ENCODE measurements at places on chromosomes 4 and X.

GRCh38 chr4:185128272-185129119, 14.6 kb upstream of the SLC25A4 start:
- DNase-seq = peak; percentile 38

GRCh38 chr4:53314252-53314651, 51.6 kb downstream of the SCFD2 start:
- DNase-seq = no peak

- DNase-seq = no peak
Observed at GRCh38 chr4:37970702-37971101, 10.5 kb downstream of the PTTG2 start.

DNA sequence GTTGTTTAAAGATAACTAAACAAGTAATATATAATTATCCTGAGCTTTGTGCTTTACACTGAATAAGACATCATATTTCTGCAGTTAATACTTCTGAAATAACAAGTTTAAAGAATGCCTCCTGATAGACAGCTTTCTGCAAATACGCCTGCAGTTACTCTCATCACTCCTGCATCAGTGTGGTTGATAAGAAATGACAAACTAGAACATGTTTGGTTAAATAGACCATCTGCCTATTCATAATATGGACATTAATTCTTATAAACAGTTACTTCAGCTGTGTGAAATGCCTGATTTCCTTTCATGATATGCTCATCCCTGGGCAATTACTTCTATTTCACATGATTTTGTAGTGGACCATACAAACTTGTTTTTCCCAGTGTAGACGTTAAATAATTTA, 7.0 kb upstream of the TENM3 start:
- DNase-seq = no peak

GRCh38 chrX:53263597-53264094, 17.7 kb downstream of the IQSEC2 start:
- DNase-seq = no peak

DNA sequence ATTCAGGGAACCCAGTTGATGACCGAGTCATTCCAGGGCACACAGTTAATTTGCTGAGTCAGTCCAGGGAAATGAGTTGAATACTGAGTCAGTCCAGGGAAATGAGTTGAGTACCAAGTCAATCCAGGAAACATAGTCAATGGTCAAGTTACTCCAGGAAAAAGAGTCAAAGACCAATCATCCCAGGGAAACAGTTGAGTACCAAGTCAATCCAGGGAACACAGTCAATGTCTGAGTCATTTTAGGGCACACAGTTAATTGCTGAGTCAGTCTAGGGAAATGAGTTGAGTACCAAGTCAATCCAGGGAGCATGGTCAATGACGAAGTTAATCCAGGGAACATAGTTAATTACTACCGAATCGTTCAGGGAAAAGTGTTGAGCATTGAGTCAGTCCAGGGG, 754.4 kb downstream of the NLGN4X start:
- no peak for DNase-seq

- peak; percentile 72 for DNase-seq
Observed at GRCh38 chr4:130563185-130563888, 1467.4 kb downstream of the C4orf33 start.

- no peak for DNase-seq
Observed at GRCh38 chr4:115944146-115944905, 830.9 kb upstream of the NDST4 start.

DNA sequence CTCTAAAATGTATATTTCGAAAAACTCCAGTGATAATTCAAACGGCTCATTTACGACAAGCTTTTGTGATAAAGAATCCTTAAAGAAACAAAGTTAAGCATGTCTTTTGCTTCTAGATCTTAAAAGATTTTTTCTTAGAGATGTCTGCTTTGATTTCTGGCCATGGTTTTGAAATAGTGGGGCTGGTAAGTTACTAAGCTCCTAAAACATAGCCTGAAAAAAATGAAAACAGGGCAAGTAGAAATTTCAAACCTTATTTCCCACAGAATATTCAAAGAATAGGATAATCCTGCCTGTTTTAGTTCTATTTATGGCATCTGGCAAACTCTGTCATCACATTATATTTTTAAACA, 318.3 kb downstream of the ARHGAP24 start:
- no peak for DNase-seq

- DNase-seq = peak; percentile 66
Observed at GRCh38 chr4:140870427-140870826, 114.2 kb upstream of the TBC1D9 start.

DNA sequence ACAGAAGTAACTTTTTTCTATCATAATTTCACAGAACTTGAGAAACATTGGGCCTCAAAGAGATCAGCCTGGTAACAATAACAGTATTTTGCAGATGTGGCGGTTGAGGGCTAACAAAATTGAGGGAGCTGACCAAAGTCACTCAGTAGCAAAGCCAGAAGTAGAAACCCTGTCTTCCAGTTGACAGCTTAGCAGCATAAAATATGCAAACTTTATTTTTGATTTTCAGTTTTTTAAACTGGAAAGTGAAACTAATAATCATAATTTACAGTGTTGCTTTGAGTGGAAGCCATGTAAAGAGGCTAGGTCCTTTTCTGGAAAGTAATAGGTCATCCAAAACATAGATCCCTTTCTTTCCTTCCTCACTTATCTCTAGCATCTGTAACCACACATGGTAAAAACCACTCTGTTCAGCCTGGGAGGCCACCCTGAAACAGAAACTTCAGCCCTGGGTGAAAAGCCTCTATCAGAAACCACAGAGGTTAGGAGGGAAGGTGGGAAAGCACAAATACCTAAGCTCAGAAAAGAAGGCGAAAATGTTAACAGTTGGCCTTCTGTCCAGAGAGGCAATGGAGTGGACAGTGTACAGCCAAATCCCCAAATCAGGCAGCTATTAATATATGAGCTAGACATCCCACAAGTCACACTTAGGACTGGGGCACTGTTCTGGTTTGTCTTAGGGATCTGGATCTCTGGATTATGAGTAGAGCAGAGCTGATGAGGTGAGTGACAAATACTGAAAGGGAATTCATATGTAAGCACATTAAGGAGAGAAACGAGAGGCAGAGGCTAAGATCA, 61.1 kb upstream of the ARSJ start:
- DNase-seq = no peak

- no peak for DNase-seq
Observed at GRCh38 chr4:125115941-125116340, 198.8 kb upstream of the FAT4 start.

DNA sequence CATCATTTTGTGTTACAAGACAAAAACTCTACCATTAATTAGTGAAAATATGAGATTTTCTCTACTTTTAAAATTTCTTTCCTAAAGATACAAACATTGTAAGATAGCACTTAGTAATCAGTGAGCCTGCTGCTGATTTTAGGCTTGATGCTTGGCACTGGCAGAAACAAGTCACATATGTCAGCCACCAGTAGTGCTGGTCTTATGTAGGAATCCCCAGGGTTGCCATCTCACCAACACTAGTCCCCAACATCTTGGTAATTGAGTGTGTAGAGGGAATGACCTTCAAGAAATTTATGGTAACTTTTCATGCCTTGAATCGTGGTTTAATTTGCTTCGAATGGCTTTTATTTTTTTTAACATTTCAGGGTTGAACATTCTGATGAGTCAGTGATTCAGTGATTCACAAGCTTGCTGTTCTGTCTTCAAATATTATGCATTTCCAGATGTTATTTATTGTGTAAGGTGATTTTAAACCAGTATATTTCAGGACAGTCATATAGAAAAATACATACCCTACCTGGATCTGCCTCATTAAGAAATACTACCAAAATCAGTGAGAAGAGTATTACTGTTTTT, 11.9 kb downstream of the EXOC1 start:
- no peak for DNase-seq

DNA sequence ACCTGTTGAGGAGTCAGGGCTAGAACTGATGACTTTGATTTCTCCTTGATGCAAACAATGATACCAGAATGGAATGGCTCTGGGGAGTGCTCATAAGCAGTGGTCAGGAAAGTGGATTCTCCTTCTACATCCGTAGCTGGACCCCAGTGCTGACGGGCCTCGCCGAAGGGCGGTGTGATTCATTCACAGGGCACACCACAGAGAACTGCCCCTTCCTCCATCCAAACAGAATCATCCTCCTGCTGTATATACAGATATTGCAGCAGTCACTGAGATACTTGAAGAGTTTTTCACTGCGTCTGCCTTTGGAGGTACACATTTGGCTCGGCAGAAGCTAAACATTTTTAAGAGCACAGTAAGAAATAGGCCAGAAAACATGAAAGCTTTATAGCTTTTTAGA, 7.3 kb upstream of the DCTD start:
- no peak for DNase-seq

- DNase-seq = peak; percentile 42
Observed at GRCh38 chr4:156970501-156971164, 966 bp downstream of the PDGFC start.

DNA sequence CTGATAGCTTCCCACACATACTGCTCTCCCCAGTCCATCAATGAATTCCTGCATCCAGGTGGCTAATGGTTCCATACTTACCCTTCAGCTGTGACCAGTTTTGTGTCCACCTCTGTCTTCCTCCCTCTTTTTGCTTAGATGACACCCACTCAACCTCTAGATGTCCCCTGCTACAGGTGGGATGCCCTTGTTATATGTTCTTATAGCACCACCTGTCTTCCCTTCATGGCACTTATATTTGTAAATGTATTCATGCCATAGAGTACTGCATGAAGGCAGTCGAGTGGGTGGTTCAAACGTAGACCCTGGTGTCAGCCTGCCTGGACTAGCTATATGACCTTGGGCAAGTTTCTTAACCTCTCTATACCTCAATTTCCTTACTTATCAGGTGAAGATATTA, 6.5 kb upstream of the USP46 start:
- peak; percentile 21 for DNase-seq

DNA sequence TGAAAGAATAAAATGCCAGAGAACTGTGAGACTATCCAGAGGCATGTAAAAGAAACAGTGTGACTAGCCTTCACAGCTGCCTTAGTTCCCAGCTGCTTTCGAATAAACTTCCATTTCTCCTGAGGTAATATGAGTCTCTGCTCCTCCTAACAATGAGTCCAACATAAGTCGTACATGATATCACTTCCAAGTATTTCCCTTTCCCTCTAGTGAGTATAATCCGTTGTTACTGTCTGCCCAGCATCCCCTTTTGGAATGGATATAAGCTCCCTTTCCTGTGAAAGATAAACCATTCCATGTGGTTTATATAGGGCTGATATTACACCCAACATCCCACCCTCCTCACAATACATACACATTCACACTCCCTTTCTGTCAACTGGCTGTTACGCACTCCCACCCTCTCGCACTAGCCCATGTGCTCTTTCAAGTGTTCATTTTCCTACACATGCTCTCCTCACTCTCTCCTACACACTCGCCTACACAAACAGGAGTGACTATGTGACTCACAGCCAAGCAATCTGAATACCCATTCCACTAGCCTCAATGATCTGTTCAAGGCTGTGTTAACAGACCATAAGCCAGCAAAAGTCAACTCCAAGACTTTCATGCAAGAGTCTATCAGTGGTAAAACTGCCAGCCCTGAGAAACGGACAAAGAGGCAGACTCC, 5.0 kb downstream of the NAF1 start:
- DNase-seq = no peak

DNA sequence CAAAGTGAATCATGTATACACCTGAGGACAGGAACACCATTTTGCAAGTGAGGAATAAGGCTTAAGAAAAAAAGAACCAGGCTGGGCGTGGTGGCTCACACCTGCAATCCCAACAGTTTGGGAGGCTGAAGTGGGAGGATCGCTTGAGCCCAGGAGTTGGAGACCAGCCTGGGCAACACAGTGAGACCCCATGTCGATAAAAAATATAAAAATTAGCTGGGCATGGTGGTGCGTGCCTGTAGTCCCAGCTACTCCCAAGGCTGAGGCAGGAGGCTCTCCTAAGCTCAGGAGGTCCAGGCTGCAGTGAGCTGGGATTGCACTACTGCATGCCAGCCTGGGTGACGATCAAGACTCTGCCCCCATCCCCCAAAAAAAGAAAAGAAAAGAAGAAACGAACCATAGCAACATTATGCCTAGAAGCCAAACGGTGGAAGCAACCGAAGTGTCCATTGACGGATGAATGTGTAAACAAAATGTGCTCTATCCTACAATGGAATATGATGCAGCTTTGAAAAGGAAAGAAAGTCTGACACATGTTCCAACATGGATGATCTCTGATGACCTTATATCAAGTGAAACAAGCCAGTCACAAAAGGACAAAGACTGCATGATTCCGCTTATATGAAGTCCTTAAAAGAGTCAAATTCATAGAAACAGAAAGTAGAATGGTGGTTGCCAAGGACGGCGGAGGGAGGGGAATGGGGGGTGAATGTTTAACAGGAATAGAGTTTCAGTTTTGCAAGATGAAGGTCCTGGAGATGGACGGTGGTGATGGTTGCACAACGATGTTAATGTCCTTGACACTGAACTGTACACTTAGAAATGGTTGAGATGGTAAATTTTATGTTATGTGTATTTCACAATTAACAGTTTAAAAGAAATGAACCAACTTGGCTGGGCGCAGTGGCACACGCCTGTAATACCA, 8.6 kb upstream of the KIAA0232 start:
- DNase-seq = no peak

DNA sequence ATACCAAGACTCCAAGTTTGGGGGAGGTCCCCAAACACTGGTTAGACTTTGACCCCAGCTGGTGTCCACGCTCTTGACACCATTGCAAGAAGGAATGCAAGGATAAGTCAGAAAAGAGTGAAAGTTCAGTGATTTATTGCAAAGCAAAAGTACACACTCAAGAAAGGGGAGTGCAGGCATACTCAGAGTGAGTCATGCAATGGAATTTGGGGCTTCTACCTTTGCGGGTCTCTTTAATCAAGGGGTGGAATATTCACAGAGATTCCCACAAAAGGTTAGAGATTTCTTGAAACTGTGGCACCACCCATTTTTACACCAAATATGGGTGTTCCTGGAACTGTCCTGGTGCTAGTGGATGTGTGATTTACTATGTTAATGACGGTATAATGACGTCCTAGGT, 5.2 kb upstream of the SMIM10L2A start:
- no peak for DNase-seq

- no peak for DNase-seq
Observed at GRCh38 chr4:23476515-23477090, 413.2 kb downstream of the PPARGC1A start.

- no peak for DNase-seq
Observed at GRCh38 chrX:44157858-44158257, 184.7 kb upstream of the NDP start.

Data from NCI-H146 (cell line).